ENCODE measurements at places on chromosomes 4 and X. TPM values are rescaled to one million over a fixed set of nuclear protein-coding genes. Genes with fewer than 3 reads are reported as not detected.

VGLL1 gene
- not detected for total RNA-seq

ACE2 gene
- not detected for total RNA-seq

PLAC8 gene
- 1.2 TPM for total RNA-seq

HELT gene
- not detected for total RNA-seq

EDA gene
- 0.83 TPM for total RNA-seq

SMIM10 gene
- 0.11 TPM for total RNA-seq

DNAJB14 gene
- total RNA-seq, result 22.0 TPM

UBA6 gene
- 23.2 TPM for total RNA-seq

SSX4 gene
- not detected for total RNA-seq

CT45A10 gene
- 0.35 TPM for total RNA-seq

PHEX gene
- 0.28 TPM for total RNA-seq

PAGE5 gene
- total RNA-seq, result not detected

HMGN5 gene
- 2.1 TPM for total RNA-seq

TAPT1 gene
- total RNA-seq, result 11.5 TPM

P2RY4 gene
- total RNA-seq, result not detected
